ENCODE measurements at places on chromosomes 4 and X.

- H3K36me3 ChIP-seq: no peaks in the 10 kb centered on the region
Measured at GRCh38 chrX:15277604-15278003, 7.7 kb upstream of the ASB9 start.

GRCh38 chr4:176343286-176343685 lies 23.5 kb downstream of the SPCS3 start:
- no peaks in the 10 kb centered on the region for H3K4me1 ChIP-seq
- no peak overlapping the region for H3K27ac ChIP-seq
- H3K4me3 ChIP-seq: no peak overlapping the region
- no peaks in the 10 kb centered on the region for H3K36me3 ChIP-seq

DNA sequence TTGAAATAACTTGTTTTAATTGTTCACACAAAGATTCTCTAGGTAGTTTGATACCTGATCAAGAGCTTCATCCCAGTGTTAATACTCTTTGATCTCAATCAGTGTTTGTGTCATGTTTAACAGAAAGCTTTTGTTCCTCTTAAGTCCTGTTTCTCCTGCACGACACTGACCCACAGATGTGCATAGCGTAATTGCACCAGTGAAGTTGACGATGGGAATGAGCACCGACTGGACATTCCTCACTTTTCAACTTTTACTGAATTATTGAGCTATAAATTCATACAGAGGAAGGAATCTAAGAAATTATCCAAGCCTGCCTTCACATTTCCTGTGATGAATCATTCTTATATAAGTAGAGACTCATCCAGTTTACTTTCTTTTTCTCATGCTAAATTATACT lies 878.7 kb upstream of the TENM3 start:
- H3K4me1 ChIP-seq: no peaks in the 10 kb centered on the region
- H3K27me3 ChIP-seq: no peaks in the 10 kb centered on the region
- no peak overlapping the region for H3K4me3 ChIP-seq
- no peak for DNase-seq

DNA sequence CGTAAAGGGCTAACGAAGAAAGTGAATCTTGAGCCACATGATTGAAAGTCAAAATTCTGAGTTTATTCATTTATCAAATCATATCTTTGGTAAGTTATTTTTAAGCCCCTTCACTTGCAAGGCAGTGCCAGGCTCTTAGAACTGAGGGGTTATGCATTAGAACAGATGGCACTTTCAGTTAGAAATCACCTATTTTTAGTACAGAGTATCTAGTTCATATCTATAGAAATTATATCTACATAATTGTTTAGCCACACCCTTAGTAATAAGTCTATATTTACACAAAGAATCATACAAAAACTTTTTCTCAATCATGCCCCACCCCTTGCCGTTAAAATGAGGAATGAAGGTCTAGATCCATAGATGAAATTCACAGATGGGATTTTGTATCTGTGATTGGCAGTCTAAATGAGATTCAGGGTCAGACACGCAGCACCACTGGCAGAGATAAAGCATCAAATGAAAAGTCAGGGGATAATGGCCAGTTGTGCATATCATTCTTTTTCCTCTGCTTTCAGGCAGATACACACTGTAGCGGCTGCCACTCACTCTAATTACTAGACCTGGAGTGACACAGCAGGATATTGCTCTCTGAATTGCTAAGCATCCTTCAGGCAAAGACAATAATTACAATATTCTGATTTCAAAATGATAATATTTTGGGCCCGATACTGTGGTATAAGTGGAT lies 440.5 kb downstream of the MAPK10 start:
- H3K27me3 ChIP-seq: no peaks in the 10 kb centered on the region
- no peaks in the 10 kb centered on the region for H3K36me3 ChIP-seq

DNA sequence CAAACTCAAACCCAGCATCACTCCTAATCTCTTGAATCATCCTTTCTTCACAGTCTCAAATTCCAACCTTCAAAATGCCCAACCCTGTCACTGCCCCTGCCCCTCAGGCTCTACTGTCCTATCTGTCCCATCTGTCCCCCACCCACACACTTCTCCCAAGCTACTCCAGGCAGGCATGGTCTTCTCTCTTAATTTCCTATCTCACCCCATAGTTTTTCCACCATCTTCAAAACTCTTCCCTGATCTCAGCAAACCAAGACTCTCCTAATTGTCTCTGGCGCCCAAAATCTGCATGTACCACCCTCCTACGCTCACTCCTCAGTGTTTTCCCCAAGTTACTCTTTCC lies 644 bp downstream of the LAMP2 start:
- peaks cover 10% of the 10 kb centered on the region for H3K27me3 ChIP-seq
- no peaks in the 10 kb centered on the region for H3K36me3 ChIP-seq
- H3K4me1 ChIP-seq: no peaks in the 10 kb centered on the region
- DNase-seq: no peak

DNA sequence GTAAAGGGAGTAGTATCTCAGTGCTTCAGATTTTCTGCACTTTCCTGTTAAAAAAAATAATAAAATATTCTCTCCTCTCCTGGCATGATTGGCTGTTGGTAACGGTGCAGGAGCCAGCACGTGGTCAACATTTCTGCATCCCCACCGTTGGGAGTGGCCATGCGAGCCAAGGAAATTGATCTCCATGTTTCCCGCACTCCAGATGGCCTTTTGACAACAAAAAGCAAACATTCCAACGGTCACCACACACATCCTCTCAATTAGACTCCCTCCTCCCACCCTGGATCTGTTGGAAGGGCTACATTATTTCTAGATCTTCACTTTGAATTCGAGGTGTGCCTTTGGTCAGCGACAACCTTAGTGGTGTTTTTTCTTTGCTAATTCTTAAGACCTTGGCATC lies 45.0 kb downstream of the STK32B start:
- no peak overlapping the region for H3K4me3 ChIP-seq
- H3K4me1 ChIP-seq: no peaks in the 10 kb centered on the region
- H3K27ac ChIP-seq: no peak overlapping the region

- no peak for DNase-seq
- H3K27ac ChIP-seq: no peak overlapping the region
- H3K4me1 ChIP-seq: no peaks in the 10 kb centered on the region
Measured at GRCh38 chrX:50779694-50780093, 34.3 kb downstream of the SHROOM4 start.

- H3K27me3 ChIP-seq: no peaks in the 10 kb centered on the region
- H3K4me3 ChIP-seq: no peak overlapping the region
- no peak overlapping the region for H3K27ac ChIP-seq
- no peaks in the 10 kb centered on the region for H3K4me1 ChIP-seq
- DNase-seq: no peak
- no peaks in the 10 kb centered on the region for H3K36me3 ChIP-seq
Measured at GRCh38 chr4:25174674-25175073, 14.4 kb upstream of the SEPSECS start.

DNA sequence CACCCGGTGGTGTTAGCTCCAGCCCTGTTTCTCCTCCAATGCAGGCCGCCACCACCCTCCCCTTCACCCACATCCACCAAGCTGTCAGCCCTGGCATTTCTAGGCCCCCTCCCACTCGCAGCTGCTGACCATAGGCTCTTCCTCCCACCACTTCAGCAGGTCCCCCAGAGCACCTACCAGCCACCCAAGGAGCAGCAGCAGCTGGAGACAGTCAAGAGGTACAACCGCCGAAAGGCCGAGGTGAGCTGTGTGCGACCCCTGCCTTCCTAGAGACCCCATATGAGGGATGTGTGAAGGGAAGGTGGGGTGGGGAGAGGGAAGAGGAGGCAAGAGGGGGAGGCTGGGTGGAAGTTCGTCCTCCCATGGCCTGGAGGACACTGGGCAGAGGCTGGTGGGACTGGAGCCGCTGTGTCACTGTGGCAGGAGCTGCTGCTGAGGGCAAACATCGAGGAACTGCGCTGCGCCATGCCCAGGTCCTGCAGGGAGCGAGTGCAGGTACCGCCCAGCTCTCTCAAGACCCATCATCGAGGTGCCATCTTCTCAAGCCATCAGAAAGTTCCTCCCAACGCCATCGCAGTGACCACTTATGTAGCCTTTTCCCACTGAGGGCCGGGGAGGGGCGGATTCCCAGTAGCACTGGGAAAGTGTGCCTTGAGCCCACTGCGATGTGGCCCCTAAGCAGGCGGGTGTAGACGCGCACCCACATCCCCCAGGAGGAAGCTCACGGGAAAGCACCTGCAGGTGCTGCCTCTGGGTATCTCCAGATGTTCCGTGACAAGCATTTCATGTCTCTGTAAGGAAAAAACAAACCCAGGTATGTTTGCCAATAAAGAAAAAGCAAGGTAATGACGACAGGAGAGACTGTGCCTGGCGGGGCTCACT lies 19.2 kb upstream of the RNF4 start:
- no peak for DNase-seq
- no peaks in the 10 kb centered on the region for H3K36me3 ChIP-seq
- H3K27ac ChIP-seq: no peak overlapping the region
- H3K27me3 ChIP-seq: no peaks in the 10 kb centered on the region

- no peak overlapping the region for H3K4me3 ChIP-seq
- DNase-seq: no peak
- H3K27ac ChIP-seq: no peak overlapping the region
- no peaks in the 10 kb centered on the region for H3K4me1 ChIP-seq
Measured at GRCh38 chr4:146098978-146099377, 76.5 kb upstream of the LSM6 start.

DNA sequence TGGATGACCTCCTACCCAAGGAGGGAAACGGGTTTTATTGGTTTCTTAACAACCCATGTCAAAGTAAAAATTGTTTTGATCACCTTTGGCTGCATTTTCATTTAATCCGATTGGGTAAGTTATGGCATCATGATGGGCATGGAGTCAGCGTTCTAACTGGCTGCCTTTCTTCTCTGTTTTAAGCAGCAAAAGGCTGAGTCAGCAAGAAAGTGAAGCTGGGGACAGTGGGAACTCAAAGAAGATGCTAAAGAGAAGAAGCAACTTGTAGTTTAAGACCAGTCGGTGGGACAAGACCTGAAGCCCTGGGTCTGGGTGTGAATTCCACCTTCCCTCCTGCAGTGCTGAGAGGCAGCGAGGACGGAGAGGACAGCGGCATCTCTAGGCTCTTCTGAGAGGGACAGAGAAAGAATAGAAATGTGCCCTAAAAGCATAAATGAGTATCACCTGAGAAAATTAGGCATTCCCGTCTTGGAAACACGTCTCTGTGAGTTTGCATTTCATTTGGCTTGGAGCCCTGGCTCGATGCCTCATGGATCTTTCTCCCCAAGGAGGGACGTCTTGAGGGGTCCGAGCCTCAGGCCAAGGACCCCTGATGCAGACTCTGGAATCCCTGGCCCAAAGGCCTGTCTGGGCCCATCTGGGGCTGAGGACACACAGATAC lies 82.0 kb downstream of the CRMP1 start:
- no peaks in the 10 kb centered on the region for H3K4me1 ChIP-seq
- H3K36me3 ChIP-seq: peaks cover 16% of the 10 kb centered on the region
- DNase-seq: no peak
- H3K4me3 ChIP-seq: no peak overlapping the region
- H3K27ac ChIP-seq: no peak overlapping the region

DNA sequence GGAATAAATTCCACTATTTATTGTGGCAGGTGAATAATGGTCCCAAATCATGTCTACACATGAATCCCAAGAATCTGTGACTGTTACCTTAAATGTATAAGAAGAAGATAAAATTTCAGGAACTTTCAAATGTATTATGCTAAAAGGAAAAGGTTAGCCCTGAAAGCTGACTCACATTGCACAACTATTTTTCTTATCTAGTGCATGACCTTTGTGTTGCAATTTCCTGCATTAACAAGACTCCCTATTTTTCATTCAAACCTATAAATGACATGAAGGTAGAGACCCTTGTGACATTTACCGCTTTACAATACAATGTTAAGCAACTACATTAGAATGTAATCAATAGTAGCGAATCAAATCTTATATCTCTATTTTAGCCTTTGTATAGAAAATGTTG lies 36.7 kb downstream of the UBQLN2 start:
- no peaks in the 10 kb centered on the region for H3K27me3 ChIP-seq
- no peak overlapping the region for H3K27ac ChIP-seq
- H3K36me3 ChIP-seq: no peaks in the 10 kb centered on the region
- H3K4me1 ChIP-seq: no peaks in the 10 kb centered on the region
- H3K4me3 ChIP-seq: no peak overlapping the region

- no peaks in the 10 kb centered on the region for H3K27me3 ChIP-seq
- peak overlapping the region; percentile 63 for H3K27ac ChIP-seq
- no peak overlapping the region for H3K4me3 ChIP-seq
- H3K4me1 ChIP-seq: no peaks in the 10 kb centered on the region
Measured at GRCh38 chrX:2629316-2630007, 61.6 kb upstream of the CD99 start.

GRCh38 chr4:112848911-112849310 lies 200.5 kb upstream of the ANK2 start:
- H3K27ac ChIP-seq: no peak overlapping the region
- no peak overlapping the region for H3K4me3 ChIP-seq

- H3K4me1 ChIP-seq: no peaks in the 10 kb centered on the region
- no peak for DNase-seq
- H3K27ac ChIP-seq: peak overlapping the region; percentile 58
- no peaks in the 10 kb centered on the region for H3K36me3 ChIP-seq
- peak overlapping the region; percentile 33 for H3K4me3 ChIP-seq
- no peaks in the 10 kb centered on the region for H3K27me3 ChIP-seq
Measured at GRCh38 chrX:155333544-155334100, 792 bp downstream of the CLIC2 start.

DNA sequence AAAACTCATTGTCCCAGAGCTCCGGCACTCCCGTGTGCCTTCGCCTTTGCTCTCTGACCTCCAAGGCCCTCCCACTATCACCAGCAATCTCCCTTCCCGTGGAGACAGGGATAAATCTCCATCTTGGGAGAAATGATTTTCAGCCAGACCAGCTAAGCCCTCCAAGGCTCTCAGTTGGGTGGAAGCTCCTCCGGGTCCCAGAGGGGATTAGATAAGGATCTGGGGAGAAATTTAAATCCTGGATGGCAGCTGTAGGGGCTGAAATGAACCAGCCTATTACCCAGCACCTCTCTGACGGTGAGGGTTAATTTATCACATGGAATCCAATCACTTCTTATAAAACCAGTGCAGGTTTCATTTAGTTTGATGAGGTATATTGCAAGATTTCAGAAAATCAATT lies 366.2 kb downstream of the FBXW7 start:
- no peak overlapping the region for H3K27ac ChIP-seq
- H3K27me3 ChIP-seq: no peaks in the 10 kb centered on the region
- H3K36me3 ChIP-seq: no peaks in the 10 kb centered on the region

GRCh38 chr4:53778155-53778554 lies 186.9 kb upstream of the LNX1 start:
- H3K4me1 ChIP-seq: no peaks in the 10 kb centered on the region
- H3K27me3 ChIP-seq: no peaks in the 10 kb centered on the region
- no peak overlapping the region for H3K4me3 ChIP-seq
- DNase-seq: no peak
- no peak overlapping the region for H3K27ac ChIP-seq

GRCh38 chr4:119722670-119723069 lies 94.1 kb upstream of the PDE5A start:
- H3K36me3 ChIP-seq: no peaks in the 10 kb centered on the region
- no peaks in the 10 kb centered on the region for H3K4me1 ChIP-seq
- H3K27me3 ChIP-seq: no peaks in the 10 kb centered on the region
- H3K27ac ChIP-seq: no peak overlapping the region
- DNase-seq: no peak

- no peaks in the 10 kb centered on the region for H3K36me3 ChIP-seq
- DNase-seq: no peak
- no peak overlapping the region for H3K4me3 ChIP-seq
- H3K4me1 ChIP-seq: no peaks in the 10 kb centered on the region
Measured at GRCh38 chrX:13099121-13099520, 54.7 kb upstream of the FAM9C start.

Data from breast epithelium (tissue), 4 donors.